ENCODE measurements at places on chromosomes 4 and X.

GRCh38 chr4:17313194-17313593 lies 198.7 kb downstream of the QDPR start:
- no peak for DNase-seq

DNA sequence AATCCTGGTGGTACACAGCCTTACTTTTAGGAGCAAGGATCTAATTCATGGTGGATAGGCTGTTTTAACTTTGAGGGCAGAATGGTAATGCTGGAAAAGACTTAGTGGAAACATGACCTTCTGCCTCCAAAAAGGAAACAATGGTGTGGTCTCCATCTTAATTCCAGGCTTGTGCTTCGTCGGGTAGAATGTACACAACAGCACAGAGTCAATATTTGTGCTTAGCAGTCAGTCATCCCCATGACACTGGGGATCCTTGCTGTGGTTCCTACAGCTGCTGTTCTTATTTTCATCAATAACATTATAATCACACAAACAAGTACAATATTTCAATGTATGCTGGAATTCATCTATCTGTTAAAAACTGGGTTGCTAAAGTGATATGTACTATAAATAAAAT lies 104.4 kb downstream of the HHIP start:
- no peak for DNase-seq

DNA sequence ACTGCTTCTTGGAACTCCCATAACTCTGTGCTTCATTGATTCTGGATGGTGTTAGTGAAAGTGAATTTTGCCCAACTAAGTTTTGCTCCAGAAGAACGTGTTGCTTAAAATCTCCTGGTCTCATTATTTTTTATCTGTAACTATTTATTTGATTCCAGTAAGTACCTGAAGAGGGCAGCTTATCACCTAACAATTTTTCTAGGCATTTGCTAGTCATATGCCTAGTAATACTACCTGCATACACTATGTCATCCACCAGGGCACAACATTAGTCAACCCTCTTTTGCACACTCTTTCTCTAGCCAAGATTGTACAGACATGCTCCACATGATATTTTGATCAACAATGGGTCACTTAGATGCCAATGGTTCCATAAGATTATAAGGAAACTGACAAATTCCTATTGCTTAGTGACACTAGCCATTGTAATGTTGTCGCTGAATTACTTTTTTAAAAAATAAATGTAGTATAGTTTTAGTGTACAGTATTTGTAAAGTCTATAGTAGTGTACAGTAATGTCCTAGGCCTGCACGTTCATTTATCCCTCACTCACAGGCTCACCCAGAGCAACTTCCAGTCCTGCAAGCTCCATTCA lies 499.9 kb upstream of the AADAT start:
- no peak for DNase-seq

GRCh38 chr4:176357359-176358082 lies 37.8 kb downstream of the SPCS3 start:
- no peak for DNase-seq

DNA sequence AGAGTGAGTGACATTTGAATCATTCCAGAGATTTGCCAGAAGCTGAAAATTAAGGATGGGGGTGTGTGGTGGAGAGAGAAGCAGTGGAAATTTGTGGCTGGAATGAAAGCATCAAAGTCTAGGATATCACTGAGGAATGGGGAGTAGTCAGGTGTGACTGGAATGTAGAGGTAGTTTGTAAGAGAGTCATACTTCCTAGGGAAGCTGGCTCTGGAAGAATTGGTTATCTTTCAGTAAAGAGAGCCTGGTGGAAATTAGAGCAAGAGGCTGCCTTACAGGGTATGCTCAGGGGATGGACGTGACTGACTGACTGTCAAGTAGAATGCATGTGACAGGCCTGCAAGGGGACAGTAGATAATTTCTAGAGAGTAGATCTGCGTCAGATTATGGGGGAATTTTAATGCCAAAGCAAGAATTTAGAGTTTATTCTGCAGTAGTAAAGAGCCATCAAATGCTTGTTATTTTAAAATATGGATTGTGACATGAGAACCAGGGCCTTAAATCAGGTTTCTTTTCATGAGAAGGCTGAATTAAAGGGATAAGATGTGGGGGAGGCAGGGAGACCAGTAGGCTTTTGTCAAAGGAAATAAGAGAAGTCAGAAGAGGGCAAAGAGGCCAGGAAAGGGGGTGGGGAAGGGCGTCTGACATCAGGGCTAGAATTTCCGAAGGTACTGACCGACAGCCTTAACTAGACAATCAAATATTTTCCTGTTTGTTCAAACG lies 109.9 kb downstream of the AFF1 start:
- peak; percentile 65 for DNase-seq
